Renal cortex interstitium (tissue), 15 donors: ENCODE measurements at places on chromosomes 1 and 21.
A peak's percentile ranks its signal among the peaks of the same experiment; 100 is the strongest.

DNA sequence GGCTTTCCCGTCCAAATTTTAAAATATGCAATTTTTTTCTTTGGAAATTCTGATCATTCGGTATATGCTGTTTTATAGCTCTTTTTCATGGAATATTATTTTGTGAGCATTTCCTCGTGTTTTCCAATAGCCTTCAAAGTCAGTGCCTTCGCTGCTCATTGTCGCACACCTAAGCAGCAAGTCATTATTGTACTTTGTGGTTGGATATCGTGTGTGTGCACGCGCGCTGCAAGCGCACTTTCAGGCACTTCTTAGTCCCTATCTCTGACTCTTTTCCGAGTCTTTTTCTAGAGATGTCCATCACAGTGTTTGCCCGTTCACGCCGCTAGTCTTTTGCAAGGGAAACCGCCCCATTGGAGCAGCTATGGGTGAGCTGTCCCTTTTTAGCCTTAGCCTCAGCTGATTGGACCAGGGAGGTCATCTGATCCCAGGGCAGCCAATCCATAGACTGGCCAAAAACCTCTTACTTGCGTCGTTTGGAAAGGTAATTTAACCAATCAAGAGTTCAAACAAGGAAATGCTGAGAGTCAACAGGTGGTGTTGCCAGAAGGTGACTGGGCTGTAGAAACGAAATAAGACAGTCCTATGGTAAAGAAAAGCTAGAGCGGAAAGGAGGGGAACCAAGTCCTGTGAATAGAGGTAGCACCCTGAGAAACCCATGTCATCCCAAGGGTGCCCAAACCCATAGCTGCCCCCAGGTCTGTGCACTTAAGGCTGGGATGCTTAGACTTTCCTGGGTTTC is 710 bp upstream of the HYI start:
- peak; percentile 62 for DNase-seq

DNA sequence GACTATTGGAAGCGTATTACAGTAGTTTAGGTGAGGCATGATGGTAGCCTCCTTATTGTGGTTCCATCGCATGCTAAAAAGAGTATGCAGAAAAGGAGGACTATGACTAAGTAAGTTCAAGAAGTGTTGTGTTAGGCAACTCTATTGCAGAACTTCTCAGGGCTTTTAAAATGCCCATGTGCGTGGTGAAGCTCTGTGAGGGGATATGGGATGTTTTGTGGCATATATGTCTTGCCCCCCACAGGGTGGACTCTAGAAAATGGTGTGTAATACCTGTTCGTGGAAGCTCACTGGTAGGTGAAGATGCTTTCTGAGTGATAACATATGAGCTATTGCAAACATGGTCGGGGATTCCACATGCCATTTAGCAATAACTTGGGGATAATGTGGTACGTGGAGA is 31.7 kb downstream of the MAN1A2 start:
- no peak for DNase-seq

DNA sequence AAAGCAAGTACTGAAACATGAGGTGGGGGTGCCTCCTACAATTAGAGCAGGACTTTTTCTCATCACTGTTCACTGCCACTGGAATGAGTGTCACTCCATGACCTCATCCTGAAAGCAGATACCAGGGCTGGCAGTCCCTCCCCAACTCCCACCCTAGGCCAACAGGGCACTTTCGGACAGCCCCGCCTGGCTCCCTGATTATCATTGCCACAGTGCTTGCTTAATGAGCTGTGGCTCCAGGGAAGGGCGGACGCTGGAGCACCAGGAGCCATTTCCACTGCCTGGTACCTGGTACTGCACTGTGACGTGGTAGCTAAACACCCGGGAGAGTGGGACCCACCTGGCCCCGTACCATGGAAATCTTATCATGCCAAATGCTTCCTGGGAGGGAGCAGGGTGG is 22.3 kb downstream of the SLC9A1 start:
- DNase-seq: no peak

DNA sequence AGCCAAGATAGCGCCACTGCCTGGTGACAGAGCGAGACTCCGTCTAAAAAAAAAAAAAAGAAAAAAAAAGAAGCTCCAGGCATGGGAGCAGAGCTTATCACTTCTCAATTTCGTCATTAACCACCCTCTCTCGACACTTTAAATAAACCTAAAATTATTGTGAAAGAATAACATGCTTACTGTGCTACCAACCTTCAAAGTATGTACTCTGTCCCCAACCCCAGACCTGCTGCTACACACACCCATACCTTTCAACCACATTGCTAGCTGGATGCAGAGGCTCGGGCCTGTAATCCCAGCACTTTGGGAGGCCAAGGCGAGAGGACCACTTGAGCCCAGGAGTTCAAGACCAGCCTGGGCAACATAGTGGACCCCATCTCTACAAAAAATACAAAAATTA is 38.7 kb downstream of the GNPAT start:
- DNase-seq: no peak

GRCh38 chr1:215777370-215777925 is 210.3 kb downstream of the KCTD3 start:
- no peak for DNase-seq

DNA sequence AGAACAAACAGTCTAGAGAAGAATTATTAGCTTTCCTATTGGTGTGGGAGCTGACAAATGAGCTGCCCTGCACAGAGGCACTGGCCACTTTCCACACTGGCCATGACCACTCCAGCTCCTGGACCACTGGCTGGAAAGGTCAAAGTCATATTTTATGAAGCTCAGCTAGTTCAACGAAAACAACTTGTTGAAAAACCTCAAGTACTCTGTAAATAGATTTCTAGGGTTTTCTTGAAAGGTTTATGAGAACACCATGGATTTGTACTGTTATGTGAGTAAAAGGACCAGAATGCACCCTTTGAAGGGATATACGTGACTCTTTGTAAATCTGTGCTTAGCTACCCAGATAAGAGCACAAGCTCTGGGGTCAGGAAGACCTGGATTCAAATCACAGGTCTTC is 54.5 kb upstream of the FGGY start:
- DNase-seq: no peak

DNA sequence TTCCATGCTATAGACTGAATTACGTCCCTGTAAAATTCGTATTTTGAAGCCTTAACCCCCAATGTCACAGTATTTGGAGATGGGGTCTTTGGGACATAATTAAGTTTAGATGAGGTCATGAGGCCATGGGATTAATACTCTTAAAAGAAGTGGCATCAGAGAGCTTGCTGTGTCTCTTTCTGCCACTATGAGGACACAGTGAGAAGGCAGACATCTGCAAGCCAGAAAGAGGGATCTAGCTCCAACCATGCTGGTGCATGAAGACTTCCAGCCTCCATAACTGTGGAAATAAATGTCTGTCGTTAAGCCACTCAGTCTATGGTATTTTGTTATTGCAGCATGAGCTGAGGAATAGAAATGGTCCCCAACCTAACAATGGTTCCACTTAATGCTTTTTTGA is 99.0 kb downstream of the LTN1 start:
- no peak for DNase-seq

- no peak for DNase-seq
Observed at GRCh38 chr21:44599264-44600029, 950 bp upstream of the KRTAP10-7 start.

GRCh38 chr1:32878637-32879041 is 7.7 kb upstream of the HPCA start:
- DNase-seq: no peak

GRCh38 chr1:227349967-227350366 is 31.7 kb upstream of the CDC42BPA start:
- DNase-seq: no peak

DNA sequence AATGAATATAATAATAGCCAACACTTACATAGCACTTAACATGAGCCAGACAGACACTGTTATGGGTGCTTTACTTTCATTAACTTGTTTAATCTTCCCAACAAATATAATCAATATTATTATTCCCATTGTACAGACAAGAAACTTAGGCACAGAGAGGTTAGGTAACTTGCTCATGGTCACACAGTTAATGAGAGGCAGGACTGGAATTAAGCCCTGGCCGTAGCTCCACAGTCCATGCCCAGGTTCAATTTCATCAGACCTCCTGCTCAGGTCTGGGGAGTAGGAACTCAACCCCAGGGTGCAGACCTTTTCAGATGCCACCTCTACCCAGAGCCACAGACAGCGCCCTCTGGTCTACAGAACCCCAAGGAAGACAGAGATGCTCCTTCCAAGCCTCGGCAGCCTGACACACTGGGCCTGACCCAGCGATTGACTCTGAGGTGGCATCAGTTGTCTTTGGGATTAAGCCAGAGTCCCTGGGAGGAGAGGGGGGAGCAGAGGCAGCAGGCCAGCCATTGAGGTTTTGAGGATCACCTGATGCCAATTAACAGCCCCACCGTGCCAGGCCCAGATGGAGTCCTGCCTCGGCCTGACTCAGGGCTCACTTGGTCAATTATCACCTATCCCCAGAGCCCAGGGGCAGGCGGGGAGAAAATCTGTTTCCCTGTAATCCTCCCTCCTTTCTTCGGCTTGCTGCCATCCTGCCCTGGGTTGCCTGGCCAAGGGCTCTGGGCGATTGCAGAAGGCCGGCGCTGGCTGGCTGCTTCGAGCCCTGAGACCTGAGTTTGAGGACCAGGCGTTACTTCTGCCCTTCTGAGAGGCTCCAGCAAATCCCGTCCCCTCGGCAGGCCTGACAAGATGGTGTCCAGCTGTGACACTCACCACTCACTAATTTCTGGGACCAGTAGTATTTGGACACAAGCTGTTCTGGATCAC is 116.7 kb downstream of the LACTBL1 start:
- DNase-seq: no peak

GRCh38 chr1:6491966-6492365 is 499 bp upstream of the PLEKHG5 start:
- DNase-seq: no peak

GRCh38 chr1:167221126-167221737 is 546 bp downstream of the POU2F1 start:
- DNase-seq: no peak

DNA sequence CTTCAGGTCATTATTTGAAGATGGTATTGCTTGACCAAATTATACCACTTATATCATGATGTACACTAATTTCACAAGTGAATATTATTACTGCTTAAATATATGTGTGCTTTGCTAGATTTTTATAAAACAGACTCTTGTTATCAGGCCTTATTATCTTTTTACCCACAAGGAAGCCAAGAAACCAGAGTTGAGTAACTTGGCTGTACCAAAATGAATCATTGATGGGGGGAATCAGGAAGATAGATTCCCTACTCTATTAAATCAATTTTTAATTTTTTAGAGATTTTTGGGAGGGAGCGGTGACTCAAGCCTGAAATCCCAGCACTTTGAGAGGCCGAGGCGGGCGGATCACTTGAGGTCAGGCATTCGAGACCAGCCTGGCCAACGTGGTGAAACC is 16.0 kb upstream of the SCCPDH start:
- no peak for DNase-seq

- DNase-seq: no peak
Observed at GRCh38 chr1:115809847-115810246, 31.1 kb downstream of the NHLH2 start.

DNA sequence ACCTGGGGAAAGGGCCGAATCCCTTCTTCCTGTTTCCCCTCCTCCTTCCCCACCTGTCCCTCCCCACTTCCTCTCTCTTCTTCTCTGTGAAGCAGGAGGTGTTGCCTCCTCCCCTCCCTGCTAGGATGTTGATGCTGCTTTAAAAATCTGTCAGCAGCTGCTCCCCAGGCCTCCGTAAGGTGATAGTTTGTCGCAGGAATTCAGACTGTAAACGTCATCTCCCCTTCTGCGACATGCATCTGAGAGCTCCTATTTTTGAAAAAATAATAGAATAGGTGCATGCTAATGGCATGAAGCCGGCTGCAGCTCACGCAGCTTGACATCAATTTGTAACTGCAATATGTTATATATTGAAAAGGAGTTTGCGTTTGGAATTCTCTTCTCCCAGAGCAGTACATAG is 70.1 kb downstream of the KAZN start:
- no peak for DNase-seq

DNA sequence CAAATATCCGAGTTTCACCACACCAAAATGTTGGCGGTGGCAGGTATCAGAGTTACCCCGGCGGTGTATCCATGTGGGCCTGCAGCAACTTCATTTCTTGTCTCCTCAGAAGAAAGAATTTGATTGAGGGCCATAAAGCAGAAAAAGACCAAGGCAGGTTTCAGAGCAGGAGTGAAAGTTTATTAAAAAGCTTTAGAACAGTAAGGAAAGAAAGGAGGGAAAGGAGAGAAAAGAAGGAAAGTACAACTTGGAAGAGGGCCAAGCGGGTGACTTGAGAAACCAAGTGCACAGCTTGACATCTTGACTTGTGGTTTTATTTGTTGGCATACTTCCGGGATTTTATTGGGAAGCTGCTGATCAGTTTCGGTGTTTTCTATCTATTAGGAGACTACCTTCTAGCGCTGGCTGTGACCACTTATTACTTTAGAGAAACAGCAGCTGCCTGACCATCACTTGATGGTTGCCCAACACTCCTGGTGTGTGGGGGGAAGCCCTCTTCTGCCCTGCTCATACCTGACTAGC is 75.5 kb upstream of the RAB3GAP2 start:
- DNase-seq: no peak

- no peak for DNase-seq
Observed at GRCh38 chr1:226655251-226656163, 83.6 kb downstream of the ITPKB start.

DNA sequence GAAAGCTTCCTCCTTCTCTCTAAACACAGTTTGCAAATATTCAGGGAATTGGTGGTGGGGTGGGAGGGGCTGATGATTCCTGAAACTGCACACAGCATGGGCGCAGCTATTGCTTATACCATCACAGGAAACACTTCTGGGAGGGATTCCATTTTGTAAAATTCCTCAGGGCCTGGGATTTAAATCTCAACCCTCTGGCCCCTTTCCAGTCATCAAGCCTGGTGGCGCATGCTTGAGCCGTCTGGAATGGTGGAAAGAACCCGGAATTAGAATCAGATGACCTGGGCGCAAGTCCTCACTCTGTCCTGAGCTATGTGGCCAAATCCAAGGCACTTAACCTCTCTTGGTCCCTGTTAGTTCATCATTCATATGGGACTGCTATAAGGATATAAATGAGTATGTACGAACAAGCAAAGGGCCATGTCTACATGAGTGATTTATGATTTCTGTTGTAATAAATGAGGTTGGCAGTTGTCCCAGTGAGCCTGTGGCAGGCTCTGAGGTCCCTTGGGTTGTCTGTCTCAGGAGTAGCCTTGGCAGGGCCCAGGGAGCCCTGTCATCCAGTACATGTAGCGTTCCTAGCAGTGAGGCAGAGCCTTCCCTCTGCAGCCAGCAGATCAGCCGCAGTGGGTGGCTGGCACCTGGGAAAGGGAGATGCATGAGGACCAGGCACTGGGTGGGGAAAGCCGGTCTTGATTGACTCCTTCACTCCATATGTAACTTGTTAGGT is 72.0 kb downstream of the MAN1C1 start:
- no peak for DNase-seq

GRCh38 chr1:211688421-211688820 is 13.0 kb upstream of the NEK2 start:
- no peak for DNase-seq
